Sigmoid colon (tissue), 7 donors: ENCODE measurements at places on chromosomes 11 and 22. TPM values are rescaled to one million over a fixed set of nuclear protein-coding genes. Genes with fewer than 3 reads are reported as not detected.

LMO2 gene
- 12.7 TPM for total RNA-seq

FUT4 gene
- 5.6 TPM for total RNA-seq

CLDN25 gene
- not detected for total RNA-seq

MAFF gene
- 18.8 TPM for total RNA-seq

GSTP1 gene
- total RNA-seq: 349 TPM

GRCh38 chr11:66845143-66845875, 2.1 kb downstream of the RCE1 start:
- H3K4me1 ChIP-seq: no peaks in the 10 kb centered on the region
- peak; percentile 63 for DNase-seq
- no peaks in the 10 kb centered on the region for H3K36me3 ChIP-seq
- no peak overlapping the region for H3K27ac ChIP-seq
- no peaks in the 10 kb centered on the region for H3K27me3 ChIP-seq

GRCh38 chr11:70671083-70671482, 272.8 kb downstream of the CTTN start:
- DNase-seq: no peak
- H3K4me1 ChIP-seq: no peaks in the 10 kb centered on the region
- no peaks in the 10 kb centered on the region for H3K36me3 ChIP-seq
- no peak overlapping the region for H3K4me3 ChIP-seq
- H3K27me3 ChIP-seq: no peaks in the 10 kb centered on the region

DNA sequence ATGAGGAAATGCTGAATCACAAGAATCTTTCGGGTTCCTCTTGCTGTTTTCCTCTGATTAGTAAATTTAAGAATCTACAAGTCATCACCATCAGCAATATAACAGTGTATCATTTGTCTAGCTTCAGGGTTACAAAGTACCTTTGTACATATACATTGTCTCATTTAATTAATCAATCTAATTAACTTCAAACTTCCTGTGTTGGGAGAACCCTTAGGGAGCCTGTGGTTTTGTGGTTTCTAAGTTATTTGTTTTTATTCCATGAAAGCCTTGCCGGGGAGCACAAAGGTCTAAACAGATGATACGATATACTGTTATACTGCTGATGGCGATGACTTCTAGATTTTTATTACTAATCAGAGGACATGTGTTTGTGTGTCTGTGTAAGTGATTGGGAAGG, 41.0 kb downstream of the TIMP3 start:
- no peak overlapping the region for H3K4me3 ChIP-seq
- DNase-seq: no peak
- H3K4me1 ChIP-seq: no peaks in the 10 kb centered on the region
- no peaks in the 10 kb centered on the region for H3K36me3 ChIP-seq

GRCh38 chr11:119684361-119685110, 44.5 kb downstream of the NECTIN1 start:
- no peaks in the 10 kb centered on the region for H3K36me3 ChIP-seq
- H3K27ac ChIP-seq: no peak overlapping the region
- H3K4me1 ChIP-seq: peaks cover 6% of the 10 kb centered on the region

GRCh38 chr11:1928891-1929541, 9.5 kb downstream of the TNNT3 start:
- no peaks in the 10 kb centered on the region for H3K4me1 ChIP-seq
- H3K36me3 ChIP-seq: no peaks in the 10 kb centered on the region
- no peaks in the 10 kb centered on the region for H3K27me3 ChIP-seq
- no peak overlapping the region for H3K27ac ChIP-seq
- DNase-seq: no peak

DNA sequence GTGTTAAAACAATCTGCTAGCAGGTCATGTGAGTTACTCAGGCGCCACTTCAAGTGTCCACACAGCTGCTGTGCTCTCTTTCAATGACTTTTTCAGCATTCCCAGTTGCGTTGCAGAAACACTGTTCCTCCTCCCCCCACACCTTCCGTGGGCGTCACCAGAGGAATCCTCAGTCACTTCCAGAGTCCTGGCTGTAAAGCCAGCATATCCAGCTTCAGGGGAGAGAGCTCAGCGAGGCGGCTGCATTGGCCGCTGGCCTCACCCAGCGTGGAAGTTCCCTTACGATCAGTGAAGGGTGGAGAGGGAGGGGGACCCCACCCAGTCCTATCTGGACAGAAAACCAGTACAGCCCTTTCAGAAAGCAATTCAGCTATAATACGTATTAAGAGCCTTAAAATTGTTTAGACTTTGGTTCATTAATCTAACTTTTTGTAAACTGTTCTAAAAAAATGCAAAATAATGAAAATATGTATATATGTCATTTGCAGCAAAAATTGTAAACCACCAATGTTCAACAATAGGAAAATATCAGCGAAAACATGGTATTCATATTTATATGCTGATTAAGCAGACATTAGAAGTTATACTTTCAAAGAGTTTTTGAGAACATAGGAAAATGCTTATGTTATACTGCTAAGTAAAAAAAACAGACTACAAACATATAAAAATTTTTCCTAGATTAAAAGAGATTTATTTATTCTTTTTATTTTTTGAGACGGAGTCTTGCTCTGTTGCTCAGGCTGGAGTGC, 2.8 kb upstream of the ANO9 start:
- no peaks in the 10 kb centered on the region for H3K36me3 ChIP-seq
- H3K4me1 ChIP-seq: peaks cover 18% of the 10 kb centered on the region
- no peak overlapping the region for H3K27ac ChIP-seq
- DNase-seq: no peak
- peaks cover 17% of the 10 kb centered on the region for H3K27me3 ChIP-seq
- no peak overlapping the region for H3K4me3 ChIP-seq

- no peak overlapping the region for H3K4me3 ChIP-seq
- DNase-seq: no peak
- no peak overlapping the region for H3K27ac ChIP-seq
- H3K27me3 ChIP-seq: no peaks in the 10 kb centered on the region
- H3K4me1 ChIP-seq: no peaks in the 10 kb centered on the region
- no peaks in the 10 kb centered on the region for H3K36me3 ChIP-seq
Observed at GRCh38 chr11:16403448-16403803, 47.1 kb upstream of the SOX6 start.

- peaks cover 13% of the 10 kb centered on the region for H3K27me3 ChIP-seq
- peaks cover 24% of the 10 kb centered on the region for H3K4me1 ChIP-seq
- peak; percentile 80 for DNase-seq
- H3K27ac ChIP-seq: no peak overlapping the region
- H3K36me3 ChIP-seq: no peaks in the 10 kb centered on the region
- no peak overlapping the region for H3K4me3 ChIP-seq
Observed at GRCh38 chr22:49929211-49929979, 11.0 kb downstream of the CRELD2 start.

GRCh38 chr22:24289114-24289513, 18.5 kb downstream of the SPECC1L start:
- peak overlapping the region; percentile 86 for H3K27ac ChIP-seq
- DNase-seq: no peak
- no peaks in the 10 kb centered on the region for H3K36me3 ChIP-seq
- no peaks in the 10 kb centered on the region for H3K27me3 ChIP-seq
